ENCODE measurements at places on chromosomes 3 and 15.
A peak's percentile ranks its signal among the peaks of the same experiment; 100 is the strongest.

GRCh38 chr3:180265551-180265950 lies 228.8 kb upstream of the PEX5L start:
- no peak for DNase-seq

DNA sequence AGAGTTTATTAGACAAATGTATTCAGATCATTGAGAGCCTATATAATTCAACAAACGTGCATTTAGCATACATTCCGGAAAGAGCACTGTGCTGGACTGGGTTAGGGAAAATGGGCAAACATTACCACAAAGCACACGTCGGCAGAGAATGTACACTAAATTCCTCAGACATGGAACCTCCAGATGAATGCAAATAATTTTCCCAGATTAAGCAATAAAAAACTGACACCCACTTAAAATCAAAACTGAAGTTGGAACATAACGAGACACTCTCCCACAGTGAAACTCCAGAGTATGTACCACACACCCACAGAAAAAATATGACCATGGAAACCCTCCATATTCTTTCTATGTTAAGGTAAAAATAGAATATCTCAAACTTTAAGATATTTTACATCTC lies 4.8 kb downstream of the SECISBP2L start:
- no peak for DNase-seq

DNA sequence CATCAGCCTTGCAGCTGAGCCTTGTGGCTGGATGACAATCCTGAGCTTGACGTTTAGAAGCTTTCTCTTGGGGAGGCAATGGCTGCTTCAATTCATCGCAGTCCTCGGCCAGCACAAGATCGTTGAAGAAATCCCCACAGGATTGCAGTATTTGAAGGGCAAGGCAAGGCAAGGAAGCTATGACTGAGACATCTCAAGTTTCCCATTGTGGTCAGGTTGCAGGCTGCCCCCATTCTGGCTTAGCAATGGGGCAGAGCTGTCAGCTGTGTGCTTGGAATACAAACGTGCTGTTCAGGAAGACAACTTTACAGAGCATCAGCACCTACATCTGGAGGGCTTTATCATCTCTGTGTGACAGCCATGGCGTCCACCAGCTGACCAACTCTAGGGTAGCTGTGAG lies 275.9 kb upstream of the TBL1XR1 start:
- DNase-seq: no peak

DNA sequence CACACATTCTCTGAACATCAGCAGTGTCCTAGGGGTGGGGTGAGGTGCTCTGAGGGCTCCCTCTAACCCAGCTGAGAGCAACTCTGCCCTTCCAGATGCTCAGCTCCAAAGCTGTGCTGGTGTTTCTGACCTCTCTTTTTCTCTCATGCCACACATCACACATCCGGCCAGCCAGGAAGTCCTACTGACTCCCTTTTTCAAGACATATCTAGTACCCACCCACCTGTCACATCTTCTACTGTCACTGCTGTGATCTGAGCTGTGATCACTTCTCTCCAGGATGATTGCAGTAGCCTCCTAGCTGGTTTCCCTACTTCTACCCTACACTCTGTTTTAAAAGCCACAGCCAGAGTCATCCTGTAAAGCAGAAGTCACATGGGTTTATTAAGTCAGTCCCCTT lies 30.2 kb upstream of the MASP1 start:
- no peak for DNase-seq

- DNase-seq: no peak
These were observed 370.9 kb downstream of the GABRG3 start for GRCh38 chr15:27341780-27342343.

GRCh38 chr3:64992530-64993285 lies 304.9 kb upstream of the ADAMTS9 start:
- DNase-seq: no peak

DNA sequence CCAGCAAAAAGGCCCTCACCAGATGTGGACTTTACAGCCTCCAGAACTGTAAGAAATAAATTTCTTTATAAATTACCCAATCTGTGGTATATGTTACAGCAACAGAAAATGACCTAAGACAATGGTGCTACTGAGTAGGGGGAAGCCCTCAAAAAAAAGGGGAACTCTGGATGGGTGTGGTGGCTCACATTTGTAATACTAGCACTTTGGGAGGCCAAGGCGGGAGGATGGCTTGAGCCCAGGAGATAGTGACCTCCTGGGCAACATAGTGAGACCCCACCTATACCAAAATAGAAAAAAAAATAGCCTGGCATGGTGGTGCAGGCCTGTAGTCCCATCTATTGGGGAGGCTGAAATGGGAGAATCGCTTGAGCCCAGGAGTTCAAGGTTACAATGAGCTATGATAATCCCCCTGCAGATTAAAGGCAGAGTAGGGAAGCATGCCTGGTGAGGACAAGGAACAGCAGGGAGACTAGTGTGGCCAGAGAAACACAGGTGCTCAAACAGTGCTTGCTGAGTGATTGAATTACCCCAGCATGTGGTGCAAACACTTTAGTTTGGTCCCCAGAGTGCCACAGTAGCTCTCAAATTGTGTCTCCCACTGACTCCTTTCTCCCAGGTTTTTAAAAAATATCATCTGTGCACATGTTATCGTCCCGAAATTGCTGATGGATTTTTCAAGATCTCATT lies 13.9 kb upstream of the USP3 start:
- DNase-seq: no peak

- peak; percentile 85 for DNase-seq
These were observed 183.1 kb downstream of the CHST2 start for GRCh38 chr3:143302638-143303171.

DNA sequence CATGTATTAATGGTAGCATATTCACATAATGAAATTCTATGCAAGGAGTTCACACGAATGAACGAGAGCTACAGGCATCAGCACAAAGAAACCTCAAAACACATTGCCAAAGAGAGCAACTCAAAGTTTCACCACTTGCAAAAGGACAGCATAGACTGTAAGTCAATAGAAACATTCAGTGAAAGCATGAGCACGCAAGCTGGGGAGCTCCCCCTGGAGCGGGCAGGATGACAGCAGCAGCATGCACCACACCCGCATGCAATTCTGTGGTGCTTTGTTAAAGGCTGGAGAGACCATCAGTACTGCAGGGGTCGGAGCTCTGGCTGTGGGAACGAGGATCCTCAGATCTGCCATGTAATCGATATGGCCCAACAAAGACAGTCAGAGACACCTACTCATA lies 18.7 kb downstream of the OCA2 start:
- DNase-seq: no peak

DNA sequence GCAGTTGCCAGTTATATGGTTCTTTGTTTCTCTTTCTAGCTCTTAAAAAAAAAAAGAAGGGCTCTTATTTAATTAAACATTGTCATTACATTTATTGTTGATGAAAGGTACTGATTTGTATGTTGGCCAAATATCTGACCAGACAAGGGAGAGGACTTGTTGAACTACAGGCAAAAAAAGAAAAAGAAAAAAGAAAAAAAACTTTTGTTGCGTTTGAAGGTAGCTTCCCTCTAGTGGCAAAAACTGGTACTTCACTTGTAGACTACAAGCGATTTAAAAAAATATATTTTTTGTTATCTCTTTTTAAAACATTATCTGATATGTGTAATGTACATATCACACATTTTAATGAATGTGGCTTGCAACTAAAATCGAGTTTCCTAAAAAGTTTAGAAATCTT lies 280.6 kb downstream of the ROBO2 start:
- no peak for DNase-seq

- DNase-seq: no peak
These were observed 30.2 kb downstream of the NPTN start for GRCh38 chr15:73602992-73603391.

GRCh38 chr3:74023395-74023794 lies 398.7 kb upstream of the PDZRN3 start:
- no peak for DNase-seq

DNA sequence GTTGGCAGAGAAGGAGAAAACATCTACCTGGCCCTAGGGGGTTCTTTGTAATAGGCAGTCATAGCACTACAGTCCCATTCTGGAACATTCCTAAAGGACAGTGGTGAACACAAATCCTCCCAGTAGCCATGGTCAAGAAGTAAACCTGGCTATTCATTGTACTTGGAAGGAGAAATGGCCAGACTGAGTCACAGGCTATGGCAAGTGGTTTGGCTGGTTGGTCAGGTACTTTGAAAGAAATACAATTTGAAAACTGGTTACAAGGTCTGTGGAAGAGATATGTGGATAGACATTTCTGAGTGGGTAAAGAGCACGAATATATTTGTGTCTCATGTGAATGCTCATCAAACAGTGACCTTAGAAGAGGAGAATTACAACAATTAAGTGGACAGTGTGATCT lies 33.0 kb upstream of the FAN1 start:
- DNase-seq: no peak

- peak; percentile 18 for DNase-seq
These were observed 90.7 kb downstream of the SCN11A start for GRCh38 chr3:38960953-38961622.

GRCh38 chr15:98838387-98839259 lies 169.0 kb downstream of the PGPEP1L start:
- DNase-seq: no peak

DNA sequence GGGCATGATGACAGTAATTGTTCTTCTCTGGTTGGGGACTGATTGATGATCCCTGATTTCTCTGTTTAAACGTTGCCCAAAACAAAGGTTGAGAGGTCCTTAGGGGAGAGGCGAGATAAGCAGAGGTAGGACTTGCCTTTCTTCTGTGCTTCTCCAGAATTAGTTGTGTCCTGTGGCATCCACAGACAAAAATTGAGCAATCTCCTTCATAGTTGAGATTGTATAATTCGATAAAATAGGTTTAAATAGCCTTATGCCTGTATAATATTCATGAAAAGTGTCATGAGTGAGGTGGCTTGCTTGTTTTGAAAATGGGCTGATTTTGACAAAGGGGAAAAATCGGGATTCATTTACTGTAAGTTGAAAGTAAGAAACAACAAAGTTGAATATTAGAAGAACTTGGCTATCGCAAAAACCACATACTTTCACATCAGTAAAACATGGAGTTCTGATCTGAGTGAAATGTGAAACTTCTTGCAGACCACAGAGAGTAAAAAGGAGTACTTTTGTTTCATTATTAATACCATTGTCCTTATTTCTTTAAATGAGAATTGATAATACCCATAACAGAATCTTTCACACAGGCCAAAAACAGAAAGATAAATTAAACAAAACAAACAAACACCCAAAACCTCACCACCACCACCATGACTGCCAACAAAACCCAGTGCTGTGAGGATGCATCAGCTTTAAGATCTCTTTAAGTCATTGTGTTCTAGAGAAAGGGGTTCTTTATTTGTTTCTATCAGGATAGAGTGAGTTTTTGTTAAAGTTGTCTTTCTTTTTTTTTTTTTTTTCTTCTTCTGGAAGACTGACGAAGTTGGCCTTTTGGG lies 155.7 kb downstream of the LPP start:
- no peak for DNase-seq

GRCh38 chr3:162602619-162603018 lies 1106.0 kb downstream of the OTOL1 start:
- no peak for DNase-seq

DNA sequence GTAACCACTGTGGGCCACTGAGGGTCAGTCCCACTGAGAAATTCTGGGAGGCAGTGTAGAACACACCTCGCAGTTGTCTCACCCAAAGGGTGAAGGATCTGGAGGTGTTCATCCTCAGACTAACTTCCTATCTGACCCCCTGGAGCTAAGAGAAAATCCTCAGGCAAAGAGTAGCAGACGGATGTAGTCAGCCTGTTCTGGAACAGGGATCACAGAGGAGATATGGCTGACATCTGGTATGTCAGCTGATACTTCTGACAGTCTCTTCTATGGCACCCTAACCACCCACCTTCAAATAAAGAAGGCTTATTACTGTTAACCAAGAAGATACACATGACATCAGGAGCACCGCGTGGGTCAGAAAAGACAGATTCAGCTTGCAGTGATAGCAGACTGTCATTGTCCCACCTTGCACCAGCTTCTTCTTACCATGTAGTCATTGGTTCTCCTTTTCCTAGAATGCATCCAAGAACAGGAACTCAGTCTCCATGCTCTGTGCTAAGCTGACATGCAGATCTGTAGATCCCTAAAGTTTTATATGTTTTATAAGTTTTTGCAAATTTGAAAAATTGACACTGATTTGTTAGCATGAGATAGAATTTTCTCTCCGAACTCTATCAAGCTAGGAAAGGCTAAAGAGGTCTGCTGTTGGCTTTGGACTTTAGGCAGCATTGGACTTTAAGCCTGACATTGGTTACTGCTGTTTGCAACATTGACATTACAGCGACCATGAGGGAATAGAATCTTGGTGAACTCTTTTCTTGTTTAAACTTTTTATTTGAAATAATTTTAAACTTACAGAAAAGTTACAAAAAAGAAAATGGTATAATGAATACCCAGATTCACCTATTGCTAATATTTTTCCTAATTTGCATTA lies 60.4 kb downstream of the KBTBD12 start:
- no peak for DNase-seq

DNA sequence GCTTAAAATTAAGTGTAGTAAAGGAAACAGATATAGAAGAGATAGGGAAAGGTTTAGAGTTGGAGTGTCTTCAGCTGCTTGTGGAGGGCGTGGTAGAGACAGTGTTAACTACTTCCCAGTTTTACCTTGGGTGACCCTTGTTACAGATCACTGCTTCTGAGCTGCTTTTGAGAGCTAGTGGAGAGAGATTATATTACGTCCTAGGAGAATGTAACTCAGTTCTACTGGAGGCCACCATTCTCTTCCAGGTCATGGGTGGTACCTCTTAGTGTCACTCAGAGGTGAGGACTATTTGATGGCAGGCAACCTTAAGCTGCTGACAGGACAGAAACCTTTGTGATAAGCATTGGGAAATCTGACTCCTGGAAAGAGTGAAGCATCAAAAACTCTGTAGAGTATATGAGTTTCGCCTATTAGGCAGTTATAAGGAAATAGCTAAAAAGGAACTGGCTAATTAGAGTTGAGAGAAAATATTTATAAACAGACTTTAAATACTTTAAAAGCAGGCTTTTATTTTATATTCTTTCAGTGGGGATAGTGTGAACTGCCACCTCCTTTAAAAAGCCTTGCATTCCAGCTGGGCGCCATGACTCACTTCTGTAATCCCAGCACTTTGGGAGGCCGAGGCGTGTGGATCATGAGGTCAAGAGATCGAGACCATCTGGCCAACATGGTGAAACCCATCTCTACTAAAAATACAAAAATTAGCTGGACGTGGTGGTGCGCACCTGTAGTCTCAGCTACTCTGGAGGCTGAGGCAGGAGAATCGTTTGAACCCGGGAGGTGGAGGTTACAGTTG lies 106.5 kb downstream of the ZNF609 start:
- no peak for DNase-seq

DNA sequence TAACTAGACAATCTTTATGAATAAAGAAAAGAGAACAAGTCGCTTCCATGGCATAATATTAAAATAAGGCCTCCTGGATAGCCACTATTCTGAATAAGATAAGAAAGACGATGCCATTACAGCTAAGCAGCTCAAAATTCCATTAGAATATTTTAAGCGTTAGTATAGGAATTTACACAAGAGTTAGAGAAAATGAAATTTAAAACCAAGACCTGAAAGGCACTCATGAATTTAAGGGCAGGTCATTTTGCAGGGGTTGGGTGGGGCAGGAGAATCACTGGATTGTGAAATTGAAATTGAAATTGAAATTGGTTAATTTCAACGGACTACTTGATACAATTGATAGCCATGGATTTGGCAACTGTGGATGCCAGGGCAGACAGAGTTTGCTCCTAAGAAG lies 91.8 kb upstream of the GOLGA8J start:
- DNase-seq: no peak

GRCh38 chr3:177334803-177335202 lies 137.5 kb upstream of the TBL1XR1 start:
- DNase-seq: no peak

- DNase-seq: no peak
These were observed 174.3 kb upstream of the BCL6 start for GRCh38 chr3:187919544-187919943.

Measured in lung (tissue), 17 donors.